ENCODE measurements at places on chromosomes 1 and 21.

DNA sequence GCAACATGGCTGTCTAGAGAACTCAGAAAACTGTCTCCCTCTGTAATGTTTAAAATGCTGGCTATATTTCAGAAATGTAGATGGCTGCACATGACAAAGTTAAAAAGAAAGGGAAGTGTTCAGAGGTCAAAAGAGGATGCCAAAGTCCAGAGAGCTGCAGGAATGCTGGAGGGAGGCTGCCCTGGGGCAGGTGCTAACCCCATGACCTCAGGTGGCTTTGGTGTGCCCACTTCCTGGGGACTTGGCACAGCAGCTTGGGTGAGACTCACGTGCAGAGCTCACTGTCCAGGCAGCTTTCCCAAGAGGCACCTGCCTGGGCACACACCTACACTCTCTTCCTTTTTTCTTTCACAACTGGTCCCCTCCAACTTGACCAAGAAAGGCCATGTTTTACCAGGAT lies 256.4 kb downstream of the KCNJ6 start:
- no peak for DNase-seq

DNA sequence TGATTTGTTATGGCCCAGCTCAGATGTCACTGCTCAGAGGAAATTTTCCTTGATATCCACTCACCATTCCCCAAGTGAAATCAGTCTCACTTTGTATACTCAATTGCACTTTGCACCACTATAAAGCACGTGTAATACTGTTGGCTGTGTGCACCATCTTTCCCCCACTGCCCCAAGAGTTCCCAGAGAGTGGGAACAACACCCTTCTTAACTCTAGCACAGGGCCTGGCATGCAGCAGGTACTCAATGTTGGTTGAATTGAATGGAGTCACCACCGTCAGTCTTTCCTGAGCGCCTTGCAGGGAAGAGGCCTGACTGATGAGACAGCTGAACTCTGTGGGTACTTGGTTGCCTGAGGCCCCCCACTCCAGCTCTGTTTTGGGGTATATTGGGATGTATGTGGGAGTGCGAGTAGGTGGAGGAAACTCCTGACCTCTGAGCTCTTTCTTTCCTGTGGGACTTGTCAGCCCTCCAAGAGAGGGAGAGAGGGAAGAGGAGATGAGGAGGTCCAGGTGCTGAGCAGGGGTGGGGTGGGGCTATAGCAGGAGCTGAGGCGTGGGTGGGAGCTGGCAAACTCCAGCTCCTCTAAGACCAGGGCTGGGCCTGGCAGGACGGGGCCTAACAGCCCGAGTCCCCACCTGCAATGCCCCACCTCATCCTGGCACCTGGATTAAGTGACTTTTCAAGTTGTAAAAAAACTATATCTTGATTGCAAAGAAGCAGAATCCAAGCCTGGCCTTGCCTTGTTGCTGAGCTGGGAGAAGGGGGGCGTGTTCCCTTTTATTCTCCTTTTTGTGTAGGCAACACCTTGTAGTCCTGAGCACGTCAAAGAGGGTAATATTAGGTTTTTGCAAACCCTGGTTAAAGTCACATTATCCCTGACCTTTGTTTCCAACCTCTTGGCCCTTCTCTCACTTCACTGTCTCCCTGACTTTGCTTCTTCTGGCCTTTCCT lies 19.4 kb upstream of the WASF2 start:
- DNase-seq = no peak

DNA sequence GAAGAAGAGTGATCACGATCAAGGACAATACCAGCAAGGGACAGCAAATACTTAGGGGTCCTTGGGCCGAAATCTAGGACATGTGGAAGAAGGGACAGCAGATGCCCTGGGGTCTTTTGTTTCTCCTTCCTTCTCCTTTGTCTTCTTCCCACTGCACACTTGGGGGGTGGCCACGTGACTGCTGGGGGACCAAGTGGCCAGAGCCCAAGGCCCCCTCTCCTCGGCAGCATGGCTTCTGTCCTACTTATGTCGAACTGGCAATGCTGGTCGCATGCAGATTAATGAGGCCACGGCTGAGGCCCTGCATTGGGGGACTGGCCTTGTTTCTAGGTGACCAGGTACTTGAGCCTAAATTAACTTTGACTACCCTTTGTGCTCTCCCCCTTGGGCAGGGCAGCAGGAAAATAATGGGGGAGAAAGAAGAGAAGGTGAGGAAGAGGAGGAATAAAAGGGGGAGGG lies 83.0 kb downstream of the GRIK3 start:
- DNase-seq = no peak

DNA sequence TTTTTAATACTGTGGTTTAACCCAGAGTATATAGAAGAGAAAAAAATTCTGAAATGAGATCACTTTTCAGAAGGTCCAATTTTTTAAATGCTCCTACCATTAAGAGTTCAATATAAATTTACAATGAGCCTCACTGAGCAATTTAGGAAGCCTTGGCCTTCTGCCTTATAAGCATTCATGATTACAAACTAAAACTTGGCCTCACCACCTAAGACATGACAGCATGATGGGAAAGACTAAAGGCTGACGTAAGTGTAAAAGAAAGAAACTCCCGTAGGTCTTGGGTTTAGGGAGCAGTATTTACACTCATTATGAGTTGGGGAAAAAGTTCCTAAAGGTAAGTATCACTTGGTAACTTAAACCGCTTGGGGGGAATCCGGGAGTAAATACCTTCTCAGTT lies 70.7 kb upstream of the ESRRG start:
- no peak for DNase-seq

DNA sequence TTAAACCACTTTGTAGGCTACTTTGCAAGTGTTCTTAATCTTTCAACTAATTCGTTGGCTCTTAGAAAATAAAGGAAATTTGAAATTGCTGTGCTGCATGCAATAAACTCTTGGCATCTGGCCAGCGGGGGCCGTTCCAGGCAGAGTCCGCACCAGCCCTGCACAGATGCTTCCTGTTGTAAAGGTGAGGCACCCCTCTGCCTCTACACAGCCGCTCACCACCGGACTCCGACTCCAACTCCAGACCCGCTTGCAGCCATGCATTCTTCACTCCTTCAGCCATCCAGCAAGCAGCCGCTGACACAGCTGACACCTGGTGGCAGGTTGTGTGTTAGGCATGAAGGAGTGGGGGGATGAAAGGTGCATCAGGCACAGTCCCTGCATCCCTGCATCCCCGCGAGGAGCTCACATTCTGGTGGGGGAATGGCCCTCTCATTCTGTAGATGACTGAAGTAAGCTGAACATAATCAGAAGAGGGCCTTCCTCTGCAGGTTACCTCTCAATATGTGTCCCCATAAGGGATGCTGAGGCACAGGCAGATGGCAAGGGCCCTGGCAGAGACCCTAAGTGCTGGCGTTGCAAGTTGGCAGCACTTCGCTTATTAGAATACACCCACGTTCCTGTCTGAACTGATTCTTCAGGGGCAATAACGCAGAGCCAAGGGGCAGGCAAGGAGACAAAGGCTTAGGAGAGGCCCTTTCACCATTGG lies 56.8 kb downstream of the GLIS1 start:
- DNase-seq = peak; percentile 87

Measured in hepatocyte (in vitro differentiated cells).